ENCODE measurements at places on chromosomes 2 and 18.

- peak; percentile 68 for DNase-seq
Observed at GRCh38 chr18:11040823-11041656, 108.3 kb downstream of the PIEZO2 start.

DNA sequence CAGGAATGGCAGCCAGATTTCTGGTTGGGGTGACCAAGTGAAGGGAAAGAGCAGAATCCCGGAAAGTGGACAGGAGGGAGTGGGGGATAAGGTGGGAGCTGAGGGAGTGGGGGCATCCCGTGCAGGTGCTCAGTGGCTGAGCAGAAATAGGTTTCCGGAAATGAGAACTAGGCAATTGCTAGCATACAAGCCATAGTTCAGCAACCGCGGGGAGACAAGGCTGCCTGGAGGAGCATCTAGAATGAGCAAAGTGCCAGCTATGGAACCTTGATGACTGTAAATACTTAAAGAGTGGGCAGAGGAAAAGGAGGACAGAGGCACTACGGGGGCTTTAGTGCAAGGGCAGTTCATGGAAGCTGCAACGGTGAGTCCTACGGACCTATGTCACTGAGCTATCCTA lies 220.2 kb downstream of the BCL11A start:
- no peak for DNase-seq

DNA sequence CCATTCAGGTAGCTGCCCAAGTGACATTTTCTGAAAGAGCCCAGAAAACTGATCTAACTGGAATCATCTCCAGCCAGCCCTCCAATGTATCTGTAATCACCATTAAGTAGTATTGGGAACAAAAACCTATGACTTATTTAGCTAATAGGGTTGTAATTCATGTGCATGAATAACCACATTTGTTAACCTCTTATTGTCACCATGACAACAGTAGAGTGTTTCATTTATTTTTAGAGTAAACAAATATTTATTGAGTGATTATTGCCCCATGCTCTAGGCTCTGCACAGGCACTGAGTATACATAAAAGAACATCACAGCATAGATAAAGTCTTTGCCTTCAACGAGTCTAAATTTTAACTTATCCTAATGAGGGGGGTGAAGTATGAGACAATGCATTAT lies 265.4 kb upstream of the UBE2E3 start:
- DNase-seq = no peak

GRCh38 chr2:181142514-181142913 lies 162.1 kb downstream of the UBE2E3 start:
- no peak for DNase-seq

- DNase-seq = no peak
Observed at GRCh38 chr2:191428141-191428540, 182.9 kb downstream of the MYO1B start.

DNA sequence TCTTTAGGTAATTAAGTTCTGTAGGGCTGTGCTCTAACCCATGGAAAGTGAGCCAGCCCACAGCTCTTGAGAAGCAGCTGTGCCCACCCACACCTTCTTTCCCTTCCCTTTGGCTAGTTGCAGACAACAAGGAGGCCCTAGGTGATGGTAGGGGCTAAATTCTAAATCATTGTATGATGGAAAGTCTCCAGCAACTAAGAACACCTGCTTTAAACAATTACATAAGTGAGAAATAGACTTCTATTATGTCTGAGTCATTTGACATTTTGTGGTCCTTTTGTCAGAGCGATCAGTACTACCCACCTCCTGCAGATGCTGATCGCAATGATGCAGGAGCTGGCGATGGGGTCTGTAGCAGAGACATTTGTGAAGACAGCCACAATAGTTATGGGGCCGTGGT lies 79.6 kb downstream of the TEX51 start:
- no peak for DNase-seq

GRCh38 chr2:169105476-169105875 lies 36.1 kb downstream of the DHRS9 start:
- DNase-seq = no peak

DNA sequence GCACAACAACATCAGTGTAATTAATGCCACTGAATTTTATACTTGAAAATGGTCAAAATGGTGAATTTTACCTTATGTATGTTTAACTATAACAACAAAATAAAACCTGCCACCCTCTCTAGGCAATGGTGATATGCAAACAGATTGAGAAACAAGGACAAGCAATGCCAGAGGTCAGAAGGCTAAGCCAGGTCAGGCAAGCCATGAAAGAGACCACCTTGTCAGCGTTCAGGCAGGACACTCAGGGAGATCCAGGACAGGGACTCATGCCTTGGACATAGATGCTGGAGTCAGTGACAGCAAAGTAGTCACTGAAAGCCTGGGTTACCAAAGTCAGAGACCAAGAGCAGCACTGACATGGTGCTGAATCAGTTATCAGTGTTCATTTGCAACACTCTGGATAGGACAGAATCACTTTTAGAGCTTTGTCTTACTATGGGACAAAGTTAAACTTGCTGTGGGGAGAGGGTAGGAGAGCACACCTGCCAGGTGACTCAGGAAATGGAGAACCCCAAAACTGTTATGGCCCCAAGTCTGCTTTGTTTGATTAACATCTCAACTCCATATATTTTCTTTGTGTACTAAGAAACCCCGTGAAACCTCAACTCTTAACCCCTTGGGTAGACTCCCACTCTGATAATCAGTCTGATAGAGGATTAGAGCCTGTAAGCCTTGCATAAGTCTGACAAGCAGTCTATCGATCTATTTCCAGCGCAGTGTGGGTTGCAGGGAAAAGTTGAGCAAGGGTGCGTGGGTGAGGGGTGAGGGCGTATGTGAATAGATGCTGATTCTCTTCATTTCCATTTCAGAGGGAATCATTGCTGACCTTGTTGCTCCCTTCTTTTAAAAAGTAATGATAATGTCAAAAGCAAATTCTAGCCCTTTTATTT lies 48.7 kb upstream of the ZNF385B start:
- no peak for DNase-seq

DNA sequence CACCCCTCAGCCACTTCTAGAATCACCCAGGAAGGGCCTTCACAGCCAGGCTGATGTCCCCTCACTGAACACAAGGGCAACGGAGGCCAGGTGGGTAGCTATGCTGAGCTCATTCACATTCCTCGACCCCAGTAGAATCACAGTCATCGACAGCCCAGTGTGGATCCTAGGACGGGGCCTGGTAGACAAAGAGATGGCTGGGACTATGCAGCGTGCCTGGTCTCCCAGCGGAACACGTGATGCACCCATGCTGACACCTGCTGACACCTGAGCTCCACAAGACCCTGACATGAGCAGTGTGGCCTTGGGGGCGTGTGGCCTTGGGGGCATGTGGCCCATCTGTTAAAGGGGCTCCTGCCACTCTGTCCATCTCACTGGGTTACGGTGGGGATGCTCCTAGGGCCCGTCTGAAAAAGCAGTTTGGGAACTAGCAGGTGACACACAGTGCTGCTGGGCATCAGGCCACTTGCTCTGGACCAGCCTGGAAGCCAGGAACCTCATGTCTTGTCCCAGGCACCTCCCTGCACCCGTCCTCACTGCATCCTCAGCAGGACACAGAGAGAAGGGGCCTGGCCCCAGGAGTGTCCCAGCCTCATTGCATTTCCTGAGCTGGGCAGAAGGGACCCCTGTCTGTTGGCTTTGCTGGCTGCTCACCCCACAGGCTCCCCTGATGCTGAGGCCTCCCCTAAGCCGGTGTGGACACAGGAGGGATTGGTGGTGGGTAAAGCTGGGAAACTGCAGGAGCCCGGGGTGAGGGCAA lies 9.7 kb downstream of the ECEL1 start:
- peak; percentile 29 for DNase-seq

DNA sequence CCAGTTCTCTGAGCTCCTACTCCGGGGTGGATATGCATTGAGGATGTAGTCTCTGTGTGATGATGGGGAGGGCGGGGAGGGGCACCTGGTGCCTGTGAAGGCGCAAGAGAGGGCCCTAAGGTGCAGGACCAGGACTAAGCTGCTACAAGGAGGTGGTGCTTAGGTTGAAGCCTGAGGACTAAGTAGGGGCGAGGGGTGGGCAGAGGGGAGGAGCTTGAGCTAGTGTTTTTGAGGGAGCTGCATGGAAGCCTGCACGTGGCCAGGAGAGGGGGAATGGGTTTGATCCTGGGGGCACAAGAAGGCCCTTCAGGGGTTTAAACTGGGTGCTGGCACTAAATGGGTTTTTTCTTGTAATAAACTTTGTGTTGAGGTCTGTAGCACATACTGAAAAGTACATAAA lies 105.0 kb downstream of the UGGT1 start:
- no peak for DNase-seq

DNA sequence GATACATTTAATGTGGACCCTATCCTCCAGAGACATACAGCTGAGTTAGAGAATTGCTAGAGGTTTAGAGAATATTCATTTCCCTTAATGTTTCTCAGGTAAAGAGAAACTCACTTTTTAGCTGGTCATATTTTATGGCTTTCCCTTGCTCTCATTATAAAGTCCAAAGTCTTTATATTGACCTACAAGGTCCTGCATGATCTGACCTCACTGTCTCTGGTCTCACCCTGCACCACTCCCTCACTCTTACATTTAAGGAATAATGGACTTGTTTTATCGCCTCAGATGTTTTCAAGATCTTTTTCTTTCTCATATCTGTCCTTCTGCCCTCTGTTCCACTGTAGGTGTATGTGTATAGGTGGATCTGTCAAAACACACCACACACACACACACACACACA lies 597.3 kb downstream of the PLCL1 start:
- DNase-seq = no peak

All from ovary (tissue), 10 donors.